Activated CD4-positive, alpha-beta memory T cell treated with anti-CD3 and anti-CD28 coated beads for 36 hours (primary cell): ENCODE measurements at places on chromosomes 5 and 9.

- no peak for DNase-seq
- H3K27me3 ChIP-seq: no peaks in the 10 kb centered on the region
- H3K4me1 ChIP-seq: no peaks in the 10 kb centered on the region
- H3K27ac ChIP-seq: no peak overlapping the region
These were observed 1.3 kb upstream of the OR13J1 start for GRCh38 chr9:35871545-35871944.

GRCh38 chr5:100790170-100790665 lies 112.9 kb downstream of the ST8SIA4 start:
- H3K4me1 ChIP-seq: peaks cover 5% of the 10 kb centered on the region
- H3K4me3 ChIP-seq: no peak overlapping the region
- H3K36me3 ChIP-seq: peaks cover 3% of the 10 kb centered on the region

DNA sequence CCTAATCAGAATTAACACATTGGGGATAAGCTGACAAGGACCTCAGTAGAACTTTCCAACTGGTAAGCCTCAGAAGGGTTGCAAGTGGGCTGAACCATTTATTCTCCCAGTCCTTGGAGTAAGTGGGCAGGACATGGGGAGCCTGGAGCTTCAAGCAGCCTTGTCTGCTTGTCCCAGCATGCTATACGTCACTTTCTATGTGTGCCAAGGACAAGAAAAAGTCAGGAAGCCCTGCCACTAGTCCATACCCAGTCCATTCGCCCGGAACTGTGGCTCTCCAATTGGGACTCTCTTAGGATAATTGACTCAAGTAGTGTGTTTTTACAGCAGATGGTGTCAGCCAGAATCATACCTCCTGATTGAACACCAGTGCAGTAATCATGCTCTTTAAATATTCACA lies 62.6 kb upstream of the FRRS1L start:
- H3K36me3 ChIP-seq: no peaks in the 10 kb centered on the region
- H3K27me3 ChIP-seq: peaks cover 4% of the 10 kb centered on the region
- no peak overlapping the region for H3K4me3 ChIP-seq

- H3K4me1 ChIP-seq: no peaks in the 10 kb centered on the region
- DNase-seq: no peak
- no peaks in the 10 kb centered on the region for H3K36me3 ChIP-seq
- H3K27me3 ChIP-seq: peaks cover 8% of the 10 kb centered on the region
These were observed 115.1 kb downstream of the PCSK1 start for GRCh38 chr5:96317945-96318344.

- no peak overlapping the region for H3K4me3 ChIP-seq
- H3K4me1 ChIP-seq: no peaks in the 10 kb centered on the region
- H3K27ac ChIP-seq: no peak overlapping the region
These were observed 163.1 kb upstream of the TLE4 start for GRCh38 chr9:79408617-79409016.

- H3K4me1 ChIP-seq: peaks cover 10% of the 10 kb centered on the region
- H3K27me3 ChIP-seq: peaks cover 3% of the 10 kb centered on the region
- no peak overlapping the region for H3K27ac ChIP-seq
- no peaks in the 10 kb centered on the region for H3K36me3 ChIP-seq
- DNase-seq: no peak
These were observed 3.3 kb upstream of the IL31RA start for GRCh38 chr5:55847837-55848236.

DNA sequence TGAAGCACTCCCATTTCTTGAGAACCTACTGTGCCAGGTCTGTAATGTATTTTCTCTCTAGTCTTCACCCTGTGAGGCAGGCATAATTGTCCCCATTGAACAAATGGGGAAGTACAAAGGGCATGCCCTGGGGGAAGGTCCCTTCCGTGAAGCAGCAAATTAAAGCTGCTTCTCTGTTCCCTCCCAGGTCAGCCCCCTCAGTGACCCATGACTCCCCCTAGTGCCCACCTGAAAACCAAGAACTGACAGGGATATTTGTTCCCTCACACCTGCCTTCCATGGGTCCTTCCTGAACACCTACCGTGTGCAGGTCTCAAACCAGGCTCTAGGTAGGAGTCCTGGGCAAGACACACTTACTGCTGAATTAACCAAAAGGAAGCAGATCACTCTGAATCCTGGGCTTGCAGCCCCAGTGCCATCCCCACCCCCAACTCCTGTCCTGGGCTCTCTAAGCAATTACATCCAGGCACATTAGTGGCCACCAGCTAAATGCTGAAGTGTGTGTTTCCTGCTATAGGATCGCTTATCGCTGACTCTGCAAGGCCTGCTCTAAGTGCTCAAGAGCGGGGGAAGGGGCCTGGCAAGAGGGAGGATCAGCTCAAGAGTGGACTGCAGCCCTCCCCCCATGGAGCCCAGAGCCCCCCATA lies 254.8 kb downstream of the CDK5RAP2 start:
- peaks cover 3% of the 10 kb centered on the region for H3K27me3 ChIP-seq
- no peaks in the 10 kb centered on the region for H3K4me1 ChIP-seq
- no peak overlapping the region for H3K27ac ChIP-seq
- no peak overlapping the region for H3K4me3 ChIP-seq
- DNase-seq: no peak

DNA sequence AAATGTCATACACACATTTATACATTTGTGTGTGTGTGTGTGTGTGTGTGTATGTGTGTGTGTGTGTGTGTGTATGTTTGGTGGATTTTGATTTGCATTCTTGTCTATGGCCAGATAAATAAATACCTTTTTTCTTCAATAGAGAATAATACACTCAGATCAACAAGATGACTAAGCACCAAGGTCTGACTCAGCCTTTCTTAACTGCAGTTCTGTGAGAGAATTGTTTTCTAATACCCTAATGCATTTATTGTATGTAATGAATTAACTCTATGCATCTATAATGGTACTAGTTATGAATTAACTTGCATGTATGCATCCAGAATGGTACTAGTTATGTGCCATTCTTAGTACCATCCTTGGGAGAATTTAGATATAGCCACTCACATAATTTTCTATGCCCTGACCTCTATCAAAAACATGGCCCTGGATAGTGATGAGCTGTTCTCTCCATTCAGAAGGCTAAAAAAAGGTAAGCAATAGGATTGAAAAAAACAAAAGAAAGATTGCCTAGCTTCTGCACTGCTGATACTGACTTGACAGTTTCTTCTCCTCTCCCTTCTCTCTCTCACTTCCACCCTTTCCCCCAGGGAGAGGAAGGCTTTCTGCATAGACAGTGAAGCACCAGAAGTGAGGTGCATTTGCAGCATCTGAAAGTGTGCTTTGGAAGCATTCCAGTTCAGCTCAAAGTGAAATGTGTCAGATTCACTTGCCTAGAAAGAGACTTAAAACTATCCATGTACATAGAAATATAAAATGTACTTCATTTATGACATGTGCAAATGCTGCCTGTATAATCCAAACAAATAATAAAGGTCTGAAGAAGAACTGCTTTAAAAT lies 55.1 kb upstream of the CCDC112 start:
- no peaks in the 10 kb centered on the region for H3K36me3 ChIP-seq
- H3K27ac ChIP-seq: no peak overlapping the region
- DNase-seq: no peak
- H3K4me1 ChIP-seq: no peaks in the 10 kb centered on the region
- peaks cover 11% of the 10 kb centered on the region for H3K27me3 ChIP-seq
